ENCODE measurements at places on chromosomes 13 and 19.
A peak's percentile ranks its signal among the peaks of the same experiment; 100 is the strongest.

DNA sequence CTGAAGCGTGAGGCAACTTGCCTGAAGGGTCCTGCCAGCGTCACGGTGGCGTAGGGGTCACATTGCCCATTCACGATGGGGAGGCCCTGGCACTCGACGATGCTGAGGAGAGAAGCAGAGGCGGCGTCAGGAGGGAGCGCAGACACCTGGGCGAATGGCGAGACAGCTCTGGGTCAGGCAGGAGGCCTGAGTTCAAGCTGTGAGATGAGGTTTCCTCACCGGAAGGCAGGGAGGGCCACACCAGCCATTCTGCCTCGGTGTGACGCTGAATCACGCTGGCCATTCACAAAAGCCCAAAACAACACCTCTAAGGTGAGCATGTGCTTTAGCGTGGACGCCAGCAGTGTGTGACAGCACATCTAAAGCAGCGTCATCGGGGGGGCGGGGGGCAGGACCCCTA is 54.0 kb upstream of the C13orf46 start:
- no peak for DNase-seq

DNA sequence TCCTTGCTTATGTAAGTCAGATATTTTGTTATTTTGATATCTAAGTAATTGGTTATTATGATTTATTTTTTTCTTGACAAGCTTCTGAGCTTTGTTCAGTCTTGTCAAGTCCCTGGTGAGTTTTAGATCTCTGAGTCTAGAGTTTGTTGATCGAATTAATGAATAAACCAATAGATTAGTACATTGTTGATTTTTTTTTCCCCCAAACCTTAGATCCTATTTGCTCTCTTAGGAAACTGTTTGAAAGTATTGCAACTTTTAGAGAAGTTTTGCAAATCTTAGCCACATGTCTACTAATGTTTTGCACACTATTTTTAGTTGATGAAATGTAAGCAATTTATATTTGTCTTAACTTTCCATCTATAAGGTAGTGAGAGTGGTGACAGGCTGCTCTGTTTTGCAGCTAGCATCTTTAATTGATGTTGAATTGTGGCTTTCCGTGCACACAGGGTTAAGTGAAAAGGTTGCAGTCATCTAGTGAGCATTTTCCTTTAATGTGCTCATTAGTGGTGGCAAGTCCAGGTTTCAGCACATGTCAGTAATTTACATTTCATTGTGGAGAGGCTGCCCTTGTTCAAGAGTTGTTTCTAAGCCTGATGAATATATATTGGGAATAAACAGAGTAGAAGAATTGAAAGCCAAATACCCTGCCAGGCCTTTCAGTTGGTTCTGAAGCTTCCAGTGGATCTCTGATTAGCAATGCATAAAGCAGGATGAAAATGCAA is 86.3 kb downstream of the PCCA start:
- DNase-seq: no peak

- DNase-seq: no peak
Observed at GRCh38 chr19:35171730-35172129, 17.2 kb downstream of the FXYD5 start.

- DNase-seq: no peak
Observed at GRCh38 chr19:51704626-51705025, 11.5 kb downstream of the SPACA6 start.

DNA sequence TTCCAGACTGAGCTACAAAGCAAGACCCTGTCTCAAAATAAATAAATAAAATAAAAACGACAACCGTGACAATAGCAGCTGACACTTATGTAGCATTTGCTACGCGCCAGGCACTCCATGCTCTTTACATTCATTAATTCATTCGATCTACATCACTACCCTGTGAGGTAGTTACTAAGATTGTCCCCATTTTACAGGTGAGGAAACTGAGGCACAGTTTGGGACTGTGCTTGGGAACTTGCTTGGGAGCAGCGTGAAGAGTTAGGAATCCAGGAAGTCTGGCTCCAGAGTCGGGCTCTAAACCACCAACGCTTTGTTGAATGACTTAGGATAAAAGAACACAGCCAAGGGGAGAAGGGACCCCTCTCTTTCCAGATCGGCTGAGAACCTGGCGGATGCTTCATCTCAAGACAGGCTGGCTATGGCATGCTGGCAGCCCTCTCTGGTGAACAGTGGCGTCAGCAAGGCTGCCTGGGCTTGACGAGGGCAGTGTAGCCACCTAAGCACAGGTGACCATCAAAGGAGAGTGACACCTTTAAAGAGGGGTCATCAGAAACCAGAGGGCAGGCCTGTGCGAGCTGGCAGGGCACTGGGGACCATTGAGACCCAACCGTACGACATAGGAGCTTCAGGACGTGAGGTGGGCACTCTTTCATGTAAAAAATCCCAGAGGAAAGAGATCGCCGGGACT is 591 bp downstream of the DOHH start:
- no peak for DNase-seq

DNA sequence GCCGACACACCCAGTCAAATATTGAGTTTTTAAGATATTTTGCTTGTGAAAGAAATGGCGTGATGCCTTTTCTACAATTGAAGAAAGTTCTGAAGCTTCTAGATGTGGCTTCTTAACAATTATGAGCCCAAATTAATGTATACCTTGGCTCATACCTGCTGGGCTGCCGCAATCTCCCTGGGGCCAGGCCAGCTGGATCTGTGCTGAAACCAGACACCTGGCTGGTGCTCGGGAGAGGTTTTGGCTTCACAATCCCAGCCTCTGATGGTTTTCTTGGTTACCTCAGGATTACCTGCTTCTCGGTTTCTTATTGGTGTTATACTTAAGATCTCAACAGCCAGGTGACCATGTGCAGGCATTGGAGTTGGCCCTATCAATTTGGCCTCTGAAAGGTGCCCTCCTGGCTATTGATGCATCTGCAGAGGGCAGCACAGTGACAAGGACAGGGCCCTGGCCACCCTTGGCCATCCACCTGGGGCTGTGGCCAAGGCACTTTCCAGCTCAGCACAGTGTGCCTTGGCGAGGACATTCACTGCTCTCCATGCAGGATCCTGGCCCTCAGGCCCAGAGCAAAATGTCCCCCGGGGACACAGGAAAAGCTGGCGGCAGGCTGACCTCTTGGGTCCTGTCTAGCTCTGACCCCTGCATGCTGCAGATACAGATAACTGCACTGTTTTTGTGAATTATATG is 305.0 kb downstream of the ZNF536 start:
- no peak for DNase-seq

- no peak for DNase-seq
Observed at GRCh38 chr13:112855859-112856258, 113.2 kb upstream of the MCF2L start.

DNA sequence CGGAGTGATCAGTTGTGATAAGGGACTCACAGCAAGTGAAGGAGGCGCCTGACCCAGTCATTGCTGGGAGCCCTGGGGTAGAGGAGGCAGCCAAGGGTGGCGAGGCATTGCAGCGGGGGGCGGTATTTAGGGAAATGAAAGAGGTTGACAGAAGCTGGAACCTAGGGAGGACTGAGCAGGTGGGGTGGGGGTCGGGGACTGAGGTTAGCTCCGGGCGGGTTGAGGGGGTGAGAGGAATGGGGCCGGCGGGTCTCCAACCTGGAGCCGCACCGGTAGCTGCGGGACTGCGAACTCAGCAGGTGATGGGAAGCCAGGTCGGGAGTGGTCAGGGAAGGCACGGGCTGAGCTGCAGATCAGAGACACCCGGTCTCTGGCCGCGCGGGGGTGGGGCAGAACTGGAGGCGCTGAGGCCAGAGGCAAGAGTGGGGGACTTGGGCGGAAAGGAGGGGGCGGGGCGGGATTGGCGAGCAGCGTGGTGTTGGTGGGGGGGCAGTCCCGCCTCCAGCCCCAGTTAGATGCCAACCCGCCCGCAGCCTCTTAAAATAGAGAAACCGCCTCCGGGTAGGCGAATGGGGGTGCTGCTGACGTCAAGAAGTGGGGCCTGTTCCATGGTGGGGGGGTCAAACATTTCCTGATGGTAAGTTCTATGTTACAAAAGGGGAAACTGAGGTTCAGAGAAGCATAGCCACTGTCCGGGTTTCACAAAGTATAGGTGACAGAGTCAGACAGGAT is 1.5 kb downstream of the MAST3 start:
- DNase-seq: peak; percentile 62

GRCh38 chr13:58329746-58330145 is 698.2 kb downstream of the PCDH17 start:
- DNase-seq: no peak

DNA sequence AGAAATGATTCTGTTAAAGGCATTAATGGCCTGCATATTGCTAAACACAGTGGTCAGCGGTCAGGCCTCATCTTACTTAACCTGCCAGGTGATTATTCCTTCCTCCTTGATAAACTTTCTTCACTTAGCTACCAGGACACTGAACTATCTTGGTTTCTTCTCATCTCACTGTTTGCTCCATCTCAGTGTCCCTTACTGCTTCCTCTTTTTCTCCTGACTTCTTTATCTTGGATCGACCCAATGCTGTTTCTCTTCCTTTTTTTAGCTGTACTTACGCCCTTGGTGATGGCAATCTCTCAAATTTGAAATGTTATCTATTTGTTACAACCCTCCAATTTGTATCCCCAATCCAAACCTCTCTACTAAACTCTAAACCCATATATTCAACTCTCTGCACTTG is 7.8 kb upstream of the CLC start:
- DNase-seq: no peak

GRCh38 chr13:47598340-47598911 is 402.6 kb downstream of the SUCLA2 start:
- no peak for DNase-seq

GRCh38 chr13:113895436-113895835 is 31.6 kb upstream of the GAS6 start:
- no peak for DNase-seq

GRCh38 chr13:102310691-102311418 is 91.0 kb downstream of the FGF14 start:
- DNase-seq: no peak

- no peak for DNase-seq
Observed at GRCh38 chr19:33032218-33032781, 32.4 kb downstream of the RHPN2 start.

DNA sequence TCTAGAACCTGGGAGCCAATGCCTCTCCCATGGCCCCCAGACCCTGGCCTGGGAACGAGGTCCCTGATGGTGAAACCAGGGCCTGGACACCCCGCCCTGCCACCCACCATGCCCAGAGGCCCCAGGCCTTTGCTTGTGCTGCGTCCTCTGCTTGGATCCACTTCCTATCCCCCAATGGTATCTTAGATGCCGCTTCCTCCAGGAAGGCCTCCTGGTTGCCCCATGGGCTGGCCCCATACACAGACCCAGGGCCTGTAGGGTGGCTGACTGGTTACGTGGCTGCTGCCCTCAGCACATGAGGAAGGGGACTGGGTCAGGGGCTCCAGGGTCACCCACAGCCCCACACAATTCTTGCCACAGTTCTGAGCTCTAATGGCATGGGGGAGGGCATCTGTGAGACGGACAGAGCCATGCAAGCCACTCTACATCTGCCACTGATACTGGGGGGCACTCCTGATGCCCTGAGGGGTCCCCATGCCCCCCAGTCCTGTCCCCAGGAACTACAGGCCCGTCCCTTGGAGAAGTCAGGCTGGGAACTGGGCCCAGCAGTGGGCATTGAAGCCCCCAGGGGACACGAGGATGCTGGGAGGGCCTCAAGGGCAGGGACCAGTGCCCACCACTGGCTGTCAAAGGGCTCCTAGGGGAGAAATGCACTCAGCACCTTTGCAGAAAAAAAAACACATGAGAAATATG is 5.0 kb downstream of the RPL36 start:
- DNase-seq: peak; percentile 28

DNA sequence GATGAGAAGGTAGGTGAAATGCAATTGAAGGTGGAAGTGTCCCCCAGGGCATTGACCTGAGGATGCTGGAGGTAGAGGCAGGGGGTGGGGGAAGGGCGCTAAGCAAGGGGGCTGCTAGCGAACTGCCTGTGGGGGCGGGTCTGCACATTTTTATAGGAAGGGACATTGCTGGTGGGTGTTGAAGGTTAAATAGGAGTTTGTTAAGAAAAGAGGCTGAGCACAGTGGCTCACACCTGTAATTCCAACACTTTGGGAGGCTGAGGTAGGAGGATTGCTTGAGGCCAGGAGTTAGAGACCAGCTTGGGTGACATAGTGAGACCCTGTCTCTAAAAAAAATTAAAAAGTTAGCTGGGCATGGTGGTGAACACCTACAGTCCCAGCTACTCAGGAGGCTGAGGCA is 5.5 kb upstream of the ACP4 start:
- DNase-seq: no peak

- no peak for DNase-seq
Observed at GRCh38 chr13:112260108-112261055, 115.8 kb upstream of the SPACA7 start.

DNA sequence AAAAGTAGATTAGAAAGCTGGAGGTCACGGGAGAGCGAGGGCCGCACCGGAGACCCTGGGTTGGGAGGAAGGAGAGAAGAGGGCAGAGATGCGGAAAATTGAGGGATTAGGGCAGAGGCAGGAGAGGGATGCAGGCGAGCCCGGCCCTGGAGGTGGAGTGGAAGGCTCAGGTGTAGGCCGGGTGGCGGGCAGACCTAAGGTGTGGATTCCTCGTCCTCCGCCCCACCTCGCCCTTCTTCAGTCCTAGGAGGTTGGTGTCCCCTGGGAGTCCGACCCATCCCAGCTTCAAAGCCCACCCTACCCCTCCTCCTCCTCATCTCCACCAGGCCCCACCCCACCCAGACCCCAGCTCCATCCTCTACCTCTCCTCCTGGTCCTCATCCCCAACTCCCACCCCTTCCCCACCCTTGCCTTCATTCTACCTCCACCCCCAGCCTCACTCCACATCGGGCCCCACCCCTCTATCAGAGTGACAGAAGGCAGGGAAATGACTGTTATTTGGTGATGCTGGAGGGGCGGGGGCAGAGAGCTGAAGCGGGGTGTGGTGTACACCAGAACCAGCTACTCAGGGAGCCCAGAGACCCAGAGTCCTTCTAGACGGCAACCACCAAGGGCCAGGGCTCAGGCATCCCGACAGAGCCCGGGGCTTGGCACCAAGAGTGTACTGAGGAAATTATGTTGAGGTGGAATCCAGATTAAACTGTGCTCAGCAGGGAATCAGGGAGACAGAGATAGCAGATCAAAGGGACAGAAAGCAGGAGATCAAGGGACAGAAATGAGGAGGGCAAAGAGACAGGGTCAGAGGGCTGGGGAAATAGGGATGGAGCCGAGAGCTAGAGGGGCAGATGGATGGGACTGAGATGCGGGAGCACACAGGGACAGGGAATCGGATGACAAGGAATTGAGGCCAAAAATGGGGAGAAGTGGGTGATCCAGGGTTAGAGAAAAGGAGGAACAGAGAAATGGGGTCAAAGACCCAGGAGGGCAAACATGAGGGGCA is 6.4 kb downstream of the ERFL start:
- DNase-seq: no peak

- DNase-seq: no peak
Observed at GRCh38 chr13:90254437-90254836, 1093.0 kb upstream of the MIR17HG start.

- DNase-seq: no peak
Observed at GRCh38 chr13:96898212-96898611, 96.1 kb downstream of the OXGR1 start.

DNA sequence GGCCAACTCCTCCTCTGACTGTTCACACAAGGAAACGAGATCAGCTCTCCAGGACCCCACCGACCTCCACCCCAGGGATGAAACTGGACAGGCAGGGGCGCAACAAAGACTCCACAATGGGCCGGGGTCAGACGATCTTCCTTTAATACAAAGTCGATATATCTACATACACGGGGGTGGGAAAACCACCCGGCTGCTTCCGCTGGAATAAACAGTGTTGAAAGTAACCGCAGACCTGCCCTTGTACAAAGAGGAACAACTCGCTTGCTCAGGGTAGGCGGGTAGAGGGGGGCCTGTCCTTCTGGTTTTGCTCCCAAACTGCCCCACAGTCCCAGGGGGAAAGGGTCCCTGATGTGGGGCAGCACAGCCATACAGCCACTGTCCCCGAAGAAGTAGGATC is 135.2 kb downstream of the PTPRS start:
- DNase-seq: no peak
